Head of caudate nucleus (tissue), 42 donors: ENCODE measurements at places on chromosomes 3 and 15.

DNA sequence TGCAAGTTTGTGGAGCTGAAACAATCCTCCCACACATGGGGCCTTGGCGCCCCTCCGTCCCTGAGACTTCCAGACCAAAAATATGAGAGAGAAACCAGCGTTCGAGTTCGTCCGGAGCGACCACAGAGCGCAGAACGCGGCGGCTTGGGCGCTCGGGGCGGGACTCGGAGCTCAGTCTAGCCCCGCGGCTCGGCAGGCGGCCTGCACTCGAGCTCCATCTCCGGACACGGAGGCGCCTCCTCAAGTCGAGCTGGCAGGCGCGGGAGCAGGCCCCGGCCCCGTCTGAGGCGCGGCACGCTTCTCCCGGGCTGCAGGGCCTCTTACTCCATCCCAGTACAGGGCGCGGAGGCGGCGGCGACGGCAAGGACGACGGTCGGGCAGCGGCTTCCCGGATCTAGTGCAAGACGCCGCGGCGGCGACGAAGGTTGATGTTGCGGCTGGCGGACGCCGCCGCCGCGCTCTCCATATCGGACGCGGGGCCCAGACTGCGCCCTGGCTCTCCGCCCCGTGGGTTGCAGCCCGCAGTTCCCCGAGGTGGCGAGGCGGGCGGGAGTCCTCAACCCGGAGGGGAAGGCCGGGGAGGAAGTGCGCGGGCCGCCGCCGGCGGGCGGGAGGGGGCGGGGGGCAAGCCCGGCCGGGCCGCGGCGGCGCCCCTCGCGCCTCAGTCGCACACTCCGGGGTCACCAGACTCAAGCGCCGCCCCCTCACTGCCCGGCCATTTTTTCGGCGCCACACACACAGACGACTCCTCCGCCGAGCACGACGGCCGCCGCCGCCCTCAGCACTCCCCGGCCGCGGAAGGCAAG is 674 bp downstream of the MSL2 start:
- peak; percentile 85 for DNase-seq

DNA sequence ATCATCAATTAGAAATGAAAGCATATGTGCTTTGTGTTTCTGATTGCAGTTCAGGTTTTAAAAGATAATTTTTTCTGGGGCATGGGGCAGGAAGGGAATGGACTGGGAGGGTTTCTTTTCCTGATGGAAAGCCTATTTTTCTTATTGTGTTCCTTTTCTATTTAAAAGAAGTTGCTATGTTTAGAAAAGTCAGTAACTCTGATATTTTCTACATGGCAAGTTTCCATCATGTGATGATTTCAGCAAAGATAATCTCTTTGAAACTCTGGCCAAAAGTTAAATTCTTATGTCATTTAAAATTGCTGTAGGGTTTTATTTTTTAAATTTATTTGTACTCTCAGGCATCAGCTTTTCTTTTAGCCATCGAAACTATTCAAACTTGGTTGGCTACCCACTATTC is 601.2 kb downstream of the FOXP1 start:
- DNase-seq: no peak

- DNase-seq: peak; percentile 30
Observed at GRCh38 chr3:192409201-192409837, 318.0 kb downstream of the FGF12 start.

- no peak for DNase-seq
Observed at GRCh38 chr3:57164217-57164656, 916 bp downstream of the IL17RD start.
